Smooth muscle cell of the umbilical artery (primary cell): ENCODE measurements at places on chromosomes 6 and 20. TPM values are rescaled to one million over a fixed set of nuclear protein-coding genes. Genes with fewer than 3 reads are reported as not detected.

The NUP153 gene
- 16.6 and 35.1 TPM in 2 replicates for total RNA-seq

The IRF4 gene
- not detected in 2 replicates for total RNA-seq

The NKX2-4 gene
- not detected in 2 replicates for total RNA-seq

The GRM4 gene
- 0.23 and 0.30 TPM in 2 replicates for total RNA-seq

The GGT7 gene
- total RNA-seq: 26.1 and 29.0 TPM in 2 replicates
